ENCODE measurements at places on chromosomes 2 and 18.
A peak's percentile ranks its signal among the peaks of the same experiment; 100 is the strongest.

GRCh38 chr18:6951336-6952090 is 166.1 kb downstream of the LAMA1 start:
- DNase-seq, result no peak

DNA sequence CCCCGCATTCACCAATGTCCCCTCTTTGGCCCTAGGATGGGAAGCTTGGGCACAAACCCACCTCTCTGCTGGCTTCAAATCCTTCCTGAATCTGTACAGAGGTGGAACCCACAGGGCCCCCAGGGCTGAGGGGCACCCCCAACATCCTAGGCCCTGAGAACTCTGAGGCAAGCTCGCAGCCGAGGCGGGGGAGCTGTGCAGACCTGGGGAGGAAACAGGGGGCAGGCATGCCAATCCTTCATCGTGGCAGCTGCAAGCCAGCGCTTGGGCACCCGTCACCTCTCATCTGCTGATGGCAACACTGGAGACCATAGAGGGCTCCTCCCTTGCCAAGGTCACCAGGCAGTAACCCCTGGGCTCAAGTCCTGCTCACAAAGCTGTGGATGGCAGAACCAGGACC is 10.8 kb downstream of the ECEL1 start:
- no peak for DNase-seq

DNA sequence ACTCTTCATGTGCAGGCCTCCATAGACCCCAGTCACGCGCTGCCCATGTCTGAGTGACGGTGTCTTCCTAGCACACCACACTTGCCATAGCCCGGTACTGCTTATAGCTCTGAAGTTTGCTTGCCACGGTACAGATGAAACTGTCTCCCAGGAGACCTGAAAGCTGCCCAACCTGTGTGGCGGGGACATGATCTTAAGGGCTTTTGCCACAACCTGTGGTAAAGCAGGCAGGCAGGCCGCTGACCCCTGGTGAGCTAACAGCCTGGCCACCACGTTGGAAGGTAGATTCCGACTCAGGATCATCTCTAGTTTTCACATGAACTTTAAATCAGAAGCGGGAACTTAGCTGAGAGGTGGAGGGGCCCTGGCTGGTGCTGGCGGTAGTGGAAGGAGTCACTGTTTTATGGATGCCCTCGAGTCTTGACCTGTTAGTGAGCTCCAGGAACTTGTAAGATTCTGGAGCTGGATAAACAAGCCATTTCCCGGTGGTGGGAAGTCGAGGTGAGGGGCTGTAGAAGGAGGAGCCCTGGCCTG is 153.3 kb downstream of the ZNF236 start:
- DNase-seq, result no peak

GRCh38 chr2:152607793-152608300 is 109.4 kb downstream of the PRPF40A start:
- DNase-seq, result no peak

- no peak for DNase-seq
Measured at GRCh38 chr2:122627388-122627787, 871.9 kb downstream of the TSN start.

DNA sequence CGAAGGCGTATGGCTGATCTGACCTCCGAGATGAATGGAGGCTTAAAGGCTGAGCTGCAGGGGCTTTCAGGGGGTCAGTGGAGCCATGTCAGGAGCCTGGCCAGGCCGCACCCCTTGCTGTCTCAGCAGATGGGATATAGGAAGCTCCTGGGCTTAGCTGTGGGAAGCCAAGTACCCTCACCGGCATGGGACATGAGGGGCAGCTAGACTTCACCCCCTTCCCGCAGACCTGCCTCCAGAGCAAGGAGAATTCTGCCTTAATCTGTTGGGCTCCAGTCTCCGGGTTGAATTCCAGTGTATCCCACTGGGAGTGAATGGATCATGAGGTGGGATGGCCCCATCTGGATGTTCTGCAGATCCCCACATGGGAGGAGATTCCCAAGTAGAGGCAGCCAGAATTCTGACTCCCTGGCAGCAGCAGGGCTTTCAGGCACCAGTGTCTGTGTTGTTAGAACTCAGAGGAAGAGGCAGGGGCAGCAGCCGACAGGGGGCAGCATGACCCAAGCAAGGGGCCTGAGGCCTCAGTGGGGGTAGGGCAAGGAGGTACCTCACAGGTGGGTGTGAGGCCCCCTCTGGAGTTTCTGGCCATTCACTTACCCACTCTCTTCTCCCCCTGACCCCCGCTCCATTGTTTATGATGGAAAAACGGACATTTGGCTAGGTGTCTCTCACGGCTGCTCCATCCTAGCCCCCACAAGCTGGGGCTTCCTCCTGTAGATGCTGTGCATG is 19.1 kb downstream of the CAPG start:
- peak; percentile 76 for DNase-seq

GRCh38 chr18:51128533-51128932 is 68.9 kb downstream of the MEX3C start:
- no peak for DNase-seq

DNA sequence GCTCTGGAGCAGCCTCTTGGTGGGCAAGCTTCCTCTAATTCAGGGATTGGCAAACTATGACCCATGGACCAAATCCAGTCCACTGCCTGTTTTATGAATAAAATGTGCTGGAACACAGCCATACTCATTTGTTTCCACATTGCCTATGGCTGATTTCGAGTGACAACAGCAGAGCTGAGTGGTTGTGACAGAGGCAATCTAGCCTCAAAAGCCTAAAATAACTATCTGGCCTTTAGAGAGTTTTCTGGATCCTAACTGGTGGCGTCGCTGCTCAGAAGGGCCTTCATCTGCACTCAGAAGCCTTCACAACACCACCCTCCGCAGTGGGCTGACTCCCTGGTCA is 147.1 kb downstream of the CCBE1 start:
- DNase-seq, result no peak

DNA sequence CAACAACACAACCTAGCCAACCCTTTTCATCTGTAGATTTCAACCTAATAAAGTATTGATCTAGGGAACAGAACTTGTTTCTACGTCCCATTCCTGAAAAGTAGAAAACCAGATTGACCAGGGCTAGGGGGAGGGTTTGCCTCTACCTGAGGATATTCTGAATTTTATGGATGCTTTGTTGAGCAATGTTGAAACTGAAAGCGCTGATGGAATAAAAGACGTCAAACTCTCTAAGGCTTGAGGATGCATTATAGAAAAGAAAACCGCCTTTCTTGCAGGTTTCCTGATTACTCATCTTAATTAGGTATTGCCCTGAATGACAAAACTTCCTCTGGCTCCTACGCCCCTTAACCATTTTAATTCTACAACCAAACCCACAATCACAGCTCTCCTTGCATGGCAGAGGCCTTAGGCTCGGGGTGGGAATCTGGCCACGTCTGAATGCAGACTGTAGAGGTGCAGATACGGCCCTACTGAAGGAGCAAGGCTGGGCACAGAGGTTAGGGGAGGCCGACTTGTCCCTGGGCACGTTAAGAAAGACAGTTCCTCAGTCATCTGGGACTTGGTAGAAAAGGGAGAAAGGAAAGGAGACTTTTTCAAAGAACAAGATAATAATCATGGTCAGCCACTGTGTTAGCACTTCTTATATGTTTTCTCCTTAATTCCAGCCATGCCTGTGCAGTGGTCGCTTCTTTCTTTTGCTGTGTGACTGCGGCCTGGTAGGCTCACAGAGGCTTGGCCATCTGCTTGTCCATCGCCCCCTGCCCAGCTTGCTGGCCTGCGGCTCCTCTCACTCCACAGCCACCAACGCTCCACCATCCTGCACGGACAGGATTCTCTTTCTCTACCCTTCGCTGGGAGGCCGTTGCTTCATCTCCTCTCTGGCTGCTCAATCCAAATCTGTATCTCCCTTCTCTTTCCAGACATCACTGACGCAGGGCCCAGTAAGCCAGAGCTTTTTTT is 209.5 kb downstream of the VAPA start:
- no peak for DNase-seq

DNA sequence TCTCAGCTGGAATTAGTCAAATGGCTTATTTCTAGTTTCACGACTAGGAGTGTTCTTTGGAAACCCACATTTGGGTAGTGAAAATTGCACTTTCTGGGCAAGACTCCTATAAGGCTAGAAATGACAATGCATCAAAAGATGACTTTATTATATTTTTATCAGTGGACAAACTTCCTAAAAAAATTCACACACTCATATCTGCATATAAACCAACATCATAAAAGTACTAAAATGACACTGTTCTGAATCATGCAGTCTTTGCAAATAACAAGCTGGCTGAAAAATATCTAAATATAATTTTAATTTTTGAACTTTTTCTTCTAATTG is 17.6 kb downstream of the MXD1 start:
- no peak for DNase-seq

- DNase-seq, result no peak
Measured at GRCh38 chr2:32820701-32821100, 126.1 kb upstream of the LTBP1 start.

GRCh38 chr2:234670806-234671205 is 173.9 kb upstream of the ARL4C start:
- DNase-seq, result no peak

DNA sequence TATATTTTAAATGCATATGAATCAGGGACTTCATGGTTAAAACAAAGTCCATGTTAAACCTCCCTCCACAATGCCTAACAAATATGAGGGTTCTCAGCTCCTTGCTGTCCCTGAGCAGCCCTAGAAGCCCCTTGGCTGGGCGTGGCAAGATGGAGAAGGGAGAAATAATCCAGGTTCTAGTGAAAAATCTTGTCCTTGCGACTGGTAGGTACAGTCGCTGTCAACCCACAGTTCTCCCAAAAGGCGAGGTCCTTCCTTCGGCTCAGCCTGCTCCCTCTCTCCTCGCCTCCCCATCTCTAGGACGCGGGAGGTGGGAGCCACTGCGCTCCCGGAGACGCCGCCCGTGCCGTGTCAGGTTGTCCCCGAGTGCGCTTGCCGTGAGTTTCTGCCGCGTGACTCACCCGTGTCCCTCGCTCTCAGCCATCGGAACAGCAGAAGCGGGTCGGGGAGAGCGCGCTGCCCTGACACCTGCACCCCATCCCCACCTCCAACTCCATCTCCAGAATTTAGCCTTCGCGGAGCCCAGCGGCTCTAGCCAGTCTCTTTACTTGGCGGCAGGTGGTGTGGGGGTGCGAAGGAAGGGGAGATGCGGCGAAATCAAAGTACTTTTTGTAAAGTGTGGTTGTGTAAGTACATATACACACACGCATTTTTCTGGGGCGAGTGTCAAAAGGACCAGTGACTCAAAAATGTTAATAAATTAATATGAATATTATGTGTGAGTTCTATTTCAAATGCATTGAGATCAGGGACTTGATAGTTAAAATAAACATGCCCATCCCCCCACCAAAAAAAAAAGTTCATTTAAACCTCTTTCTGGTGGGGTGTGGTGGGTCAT is 65.1 kb upstream of the TMEM17 start:
- no peak for DNase-seq

GRCh38 chr18:75200071-75200470 is 8.9 kb downstream of the PTGR3 start:
- no peak for DNase-seq

DNA sequence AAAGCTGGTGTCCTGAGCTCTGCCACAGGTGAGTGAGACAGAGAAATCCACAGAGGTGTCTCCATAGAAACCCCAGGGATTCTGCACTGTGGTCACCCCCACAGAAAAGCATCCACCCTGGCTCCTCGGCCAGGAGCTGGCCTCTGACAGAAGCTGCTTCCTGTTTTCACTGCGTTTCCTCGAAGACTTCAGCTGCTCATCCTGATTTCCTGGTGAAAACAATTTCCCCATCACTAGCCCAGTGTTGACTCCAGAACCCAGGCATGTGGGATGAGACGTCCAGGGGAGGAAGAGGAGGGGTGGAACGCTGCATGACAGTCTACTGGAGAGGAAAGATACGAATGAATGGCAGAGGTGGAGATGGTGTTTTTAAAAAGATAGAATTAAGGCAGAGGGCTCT is 60.3 kb upstream of the GPR45 start:
- no peak for DNase-seq

DNA sequence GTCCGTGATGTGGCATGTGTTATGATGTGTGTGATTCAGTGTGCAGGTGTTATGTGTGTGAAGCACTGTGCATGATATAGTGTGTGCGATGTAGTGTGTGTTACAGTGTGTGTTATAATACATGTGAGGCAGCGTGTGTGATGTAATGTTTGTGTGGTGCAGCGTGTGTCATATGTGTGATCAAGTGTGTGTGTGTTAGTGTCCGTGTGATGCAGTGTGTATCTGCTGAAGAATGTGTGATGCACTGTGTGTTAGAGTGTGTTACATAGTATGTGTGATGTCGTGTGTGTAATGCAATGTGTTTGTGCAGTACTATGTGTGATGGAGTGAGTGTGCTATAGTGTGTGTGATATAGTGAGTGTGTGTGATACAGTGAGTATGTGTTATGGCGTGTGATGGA is 182.8 kb upstream of the SOX11 start:
- no peak for DNase-seq

DNA sequence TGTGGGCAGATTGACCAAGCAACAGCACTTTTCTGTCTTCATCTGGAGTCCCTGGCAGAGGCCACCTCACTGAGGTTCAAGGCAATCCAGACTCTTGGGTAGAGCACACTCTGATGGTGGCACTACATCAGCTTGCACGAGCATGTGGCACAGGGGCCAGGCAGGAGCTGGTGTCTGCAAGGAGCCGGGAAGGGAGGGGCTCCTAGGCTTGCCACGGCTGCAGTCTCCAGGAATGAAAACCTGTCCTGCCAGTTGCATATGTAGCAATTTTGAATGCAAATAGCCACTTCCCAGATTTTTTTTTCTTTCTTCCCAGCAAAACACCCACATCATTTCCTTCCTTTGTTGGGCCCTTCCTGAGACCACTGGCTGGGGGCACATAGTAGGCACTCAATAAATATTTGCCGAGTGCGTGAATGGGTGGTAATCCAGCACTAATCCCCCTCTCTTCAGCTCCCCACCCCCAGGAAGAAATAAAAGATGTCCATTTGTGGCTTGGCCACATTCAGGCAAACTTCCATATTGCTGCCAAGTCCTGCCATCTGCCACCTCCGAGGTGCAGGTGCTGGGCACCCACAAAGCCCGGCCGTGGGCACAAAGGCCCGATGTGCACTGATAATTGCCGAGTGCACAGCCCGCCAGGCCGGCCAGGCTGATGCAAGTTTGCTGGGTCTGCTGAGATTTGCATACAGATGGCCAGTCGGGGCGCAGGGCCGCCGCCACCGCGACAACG is 72.4 kb downstream of the MYCN start:
- DNase-seq, result no peak

DNA sequence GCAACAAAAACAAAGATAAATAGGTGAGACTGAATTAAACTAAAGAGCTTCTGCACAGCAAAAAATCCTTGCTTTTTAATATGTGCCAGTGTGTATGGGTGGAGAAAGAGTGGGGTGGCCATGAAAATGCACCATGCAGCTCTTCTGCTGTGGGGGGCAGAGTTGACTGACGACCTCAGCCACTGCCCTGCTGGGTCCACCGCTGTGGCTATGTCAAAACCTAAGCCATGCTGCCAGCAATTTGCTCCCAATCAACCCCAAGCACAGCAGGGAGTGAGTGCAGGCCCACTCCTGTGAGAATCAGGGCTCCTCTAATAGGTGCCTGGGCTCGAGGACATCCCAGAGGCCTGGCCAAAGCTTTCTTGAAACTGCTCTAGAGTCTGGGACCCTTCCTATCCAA is 235.6 kb upstream of the RBBP8 start:
- no peak for DNase-seq

- DNase-seq, result no peak
Measured at GRCh38 chr2:182854375-182855105, 11.9 kb downstream of the FRZB start.

- DNase-seq, result no peak
Measured at GRCh38 chr18:62938006-62938405, 222.7 kb downstream of the PHLPP1 start.

- DNase-seq, result peak; percentile 38
Measured at GRCh38 chr2:165015052-165015642, 59.8 kb upstream of the SLC38A11 start.

Data from activated CD4-positive, alpha-beta T cell treated with anti-CD3 and anti-CD28 coated beads, Interleukin-2, amount 50 U/mL, for 1 hour (primary cell).